ENCODE measurements at places on chromosomes 3 and 15.
A peak's percentile ranks its signal among the peaks of the same experiment; 100 is the strongest.

DNA sequence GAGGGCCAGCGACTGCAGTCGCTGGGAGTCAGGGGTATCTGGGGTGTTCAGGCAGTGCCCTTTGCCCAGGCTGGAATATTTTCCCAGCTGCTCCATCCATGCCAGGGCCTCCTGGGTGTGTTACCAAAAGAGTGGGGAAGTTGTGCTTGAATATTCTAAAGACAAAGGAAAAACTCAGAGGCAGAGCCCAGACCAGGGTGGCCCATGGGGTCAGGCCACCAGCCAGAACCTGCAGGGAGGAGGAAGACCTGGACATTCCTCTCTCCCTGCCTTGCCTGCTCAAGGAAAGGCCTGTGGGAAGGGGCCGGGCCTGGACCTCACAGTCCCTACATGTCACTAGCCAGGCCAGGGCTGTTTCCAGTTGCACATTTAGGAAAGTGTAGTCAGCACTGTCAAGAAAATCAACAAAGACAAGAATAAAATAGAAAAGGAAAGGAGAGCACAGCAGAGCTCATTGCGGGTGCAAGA lies 16.0 kb upstream of the KLF15 start:
- no peak for DNase-seq

GRCh38 chr15:25054329-25054728 lies 99.5 kb downstream of the SNRPN start:
- no peak for DNase-seq

DNA sequence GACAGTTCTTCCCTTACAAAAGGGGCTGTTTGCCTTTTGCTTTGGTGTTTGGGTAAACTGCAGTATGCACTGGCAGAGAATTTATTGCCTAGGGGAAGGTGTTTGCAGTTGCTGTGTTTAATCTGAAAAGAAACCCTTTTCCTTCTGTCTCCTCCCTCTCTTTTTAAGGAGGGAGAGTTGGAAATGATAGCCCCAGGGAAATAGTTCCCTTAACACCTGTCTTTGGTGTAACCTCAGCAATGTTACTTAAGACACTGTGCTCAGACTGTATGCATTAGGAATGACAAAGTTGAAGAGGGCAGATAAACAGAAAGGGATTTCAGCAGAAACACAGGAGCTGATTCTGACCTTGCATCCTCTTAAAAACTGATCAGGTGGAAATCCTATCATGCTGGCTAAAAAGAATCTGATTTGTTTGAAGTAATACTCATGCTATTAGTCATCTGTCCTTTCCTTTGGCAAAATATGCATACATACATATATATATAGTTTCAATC lies 125.4 kb downstream of the TP63 start:
- DNase-seq, result no peak

DNA sequence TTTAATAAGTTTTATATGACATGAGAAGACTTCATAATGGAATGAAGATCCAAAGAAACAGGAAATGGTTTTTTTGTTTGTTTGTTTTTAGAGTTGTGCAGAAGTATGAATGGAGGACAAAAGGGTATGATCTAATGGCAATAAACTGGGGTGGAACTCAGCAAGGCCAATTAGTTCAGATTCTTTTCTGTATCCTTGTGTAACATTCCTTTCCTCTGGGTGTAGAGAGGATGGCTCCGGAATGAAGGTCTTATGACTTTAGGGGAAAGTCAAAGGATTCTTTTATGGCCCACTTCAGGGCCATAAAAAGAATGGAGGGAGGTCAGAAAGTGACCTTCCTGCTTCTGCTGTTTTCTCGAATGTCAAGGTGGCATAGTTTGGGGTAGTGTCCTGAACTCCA lies 152.6 kb downstream of the DPH6 start:
- DNase-seq, result no peak

GRCh38 chr3:18302517-18302916 lies 122.6 kb downstream of the SATB1 start:
- DNase-seq, result no peak

- no peak for DNase-seq
Measured at GRCh38 chr3:130889416-130889946, 4.4 kb upstream of the ATP2C1 start.

DNA sequence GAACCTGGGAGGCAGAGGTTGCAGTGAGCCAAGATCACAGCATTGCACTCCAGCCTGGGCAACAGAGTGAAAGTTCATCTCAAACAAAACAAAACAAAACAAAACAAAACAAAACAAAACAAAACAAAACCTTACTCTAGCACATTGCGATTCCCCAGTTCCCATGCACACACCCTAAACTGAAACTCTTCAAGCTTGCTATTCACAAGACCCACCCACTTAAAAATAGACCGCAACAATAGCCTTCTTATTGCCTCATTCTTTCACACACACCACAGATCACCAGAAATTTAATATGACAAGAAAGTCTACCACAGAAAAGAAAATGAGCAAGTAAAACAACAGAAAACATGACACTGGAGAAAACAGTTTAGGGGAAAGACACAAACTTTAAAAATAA lies 598.4 kb downstream of the FHIT start:
- no peak for DNase-seq

- no peak for DNase-seq
Measured at GRCh38 chr15:50166216-50166615, 15.8 kb upstream of the SLC27A2 start.

- DNase-seq, result no peak
Measured at GRCh38 chr15:22863356-22863755, 24.9 kb downstream of the NIPA2 start.

DNA sequence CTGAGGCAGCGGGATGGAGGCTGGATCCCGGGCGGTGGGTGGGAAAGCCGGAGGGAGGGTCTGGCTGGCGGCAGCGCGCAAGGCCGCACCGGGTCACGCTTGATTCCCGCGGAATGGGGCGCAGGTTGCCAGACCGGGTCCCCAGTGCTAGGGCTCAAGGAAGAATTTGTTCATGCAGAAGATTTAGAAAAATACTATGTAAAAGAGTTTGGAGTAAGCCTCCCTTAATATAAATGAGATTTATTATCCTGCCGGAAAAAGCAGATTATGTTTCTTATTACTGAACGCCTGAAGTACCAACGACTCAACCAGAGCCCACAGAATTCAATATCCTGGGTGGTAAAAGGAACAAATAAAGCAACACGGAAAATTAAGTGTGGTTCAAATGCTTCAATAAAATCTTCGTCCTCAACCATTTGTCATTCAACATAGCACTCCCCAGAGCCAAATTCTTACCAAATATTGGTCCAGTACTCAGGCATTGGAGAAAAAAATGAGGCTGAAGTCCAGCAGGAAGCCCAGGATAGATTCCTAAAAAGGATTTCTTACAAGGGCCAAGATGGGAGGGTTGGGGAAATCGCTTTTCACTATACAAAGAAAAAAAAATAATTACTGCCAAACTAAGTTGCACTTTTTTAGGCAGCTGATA lies 1.2 kb upstream of the ZBTB20 start:
- no peak for DNase-seq

GRCh38 chr3:95120921-95121320 lies 1058.1 kb downstream of the NSUN3 start:
- DNase-seq, result no peak

GRCh38 chr3:167110901-167111300 lies 269.2 kb downstream of the ZBBX start:
- no peak for DNase-seq

GRCh38 chr3:26437678-26438077 lies 184.9 kb upstream of the LRRC3B start:
- DNase-seq, result no peak

- DNase-seq, result no peak
Measured at GRCh38 chr3:128366136-128366535, 100.6 kb downstream of the DNAJB8 start.

DNA sequence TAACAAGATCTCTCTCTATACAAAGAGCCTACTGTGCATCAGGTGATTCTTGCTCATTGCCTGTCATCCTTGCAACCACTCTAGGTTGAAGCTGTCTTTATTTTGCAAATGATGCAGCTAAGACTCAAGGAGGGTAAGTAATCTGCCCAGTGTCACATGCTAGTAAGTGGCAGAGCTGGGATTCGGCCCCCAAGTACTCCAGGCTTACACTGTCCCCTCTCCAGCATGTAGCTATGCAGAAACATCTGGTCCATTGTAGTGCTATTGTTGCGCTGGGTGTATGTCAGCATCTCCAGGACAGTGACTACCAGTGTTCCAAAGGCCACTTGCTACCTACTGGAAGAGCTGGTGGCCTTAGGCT lies 248.9 kb downstream of the SLCO3A1 start:
- no peak for DNase-seq

DNA sequence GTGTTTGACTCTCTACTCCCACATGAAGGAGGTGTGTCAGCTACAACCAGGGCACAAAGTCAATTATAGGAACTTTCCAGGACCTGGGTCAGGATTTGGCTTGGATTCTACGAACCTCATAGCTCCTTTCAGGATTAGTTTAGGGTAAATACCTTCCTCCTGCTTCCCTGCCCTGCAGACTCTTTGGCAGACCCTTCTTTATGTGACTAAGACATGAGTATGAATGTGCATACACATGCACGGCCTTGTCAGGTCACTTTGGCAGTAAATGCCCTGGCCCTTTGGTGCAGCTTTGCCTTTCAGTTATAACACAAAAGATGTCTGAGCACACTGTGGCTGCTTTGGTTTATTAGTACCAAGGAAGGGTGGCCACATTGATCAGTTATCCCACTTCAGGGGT lies 68.9 kb downstream of the GHSR start:
- no peak for DNase-seq

DNA sequence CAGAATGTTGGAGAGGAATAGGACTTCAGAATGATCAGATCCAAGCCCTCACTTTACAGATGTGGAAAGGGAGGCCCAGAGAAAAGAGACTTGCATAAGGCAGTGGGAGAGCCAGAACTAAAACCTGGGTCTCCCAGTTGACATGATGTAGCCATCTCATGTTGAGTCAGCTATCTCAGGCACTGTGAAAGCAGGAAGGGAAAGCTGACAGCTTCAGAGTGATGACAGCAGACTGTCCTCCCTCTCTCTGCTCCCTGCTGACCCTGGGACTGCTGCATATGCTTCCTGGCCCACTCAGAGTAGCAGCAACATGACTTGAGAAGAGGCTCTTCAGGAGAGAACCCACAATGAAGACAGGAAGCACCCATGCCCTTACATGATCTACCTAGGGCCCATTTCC lies 14.7 kb downstream of the FHIT start:
- DNase-seq, result no peak

- DNase-seq, result no peak
Measured at GRCh38 chr3:170432416-170432815, 13.7 kb downstream of the CLDN11 start.

GRCh38 chr3:120101624-120102023 lies 7.4 kb upstream of the GSK3B start:
- no peak for DNase-seq

DNA sequence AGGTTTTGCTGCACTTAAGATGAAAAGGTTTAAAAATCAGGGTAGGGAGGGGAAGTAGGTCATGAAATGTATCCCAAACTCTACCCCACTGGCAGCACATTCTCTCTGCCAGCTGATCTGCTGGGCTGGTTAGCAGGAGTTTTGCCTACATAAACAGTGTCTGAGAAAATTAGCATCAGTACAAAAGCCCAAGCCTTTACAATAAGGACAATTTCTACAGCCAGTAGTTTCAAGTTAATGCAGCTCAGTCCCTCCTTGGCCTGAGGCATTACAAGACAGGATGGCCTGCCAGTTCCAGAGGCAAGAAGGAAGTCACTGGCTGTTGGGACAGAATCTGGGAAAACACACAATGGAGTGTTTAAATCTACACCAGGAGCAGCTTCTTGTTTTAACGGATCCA lies 32.8 kb downstream of the NCEH1 start:
- DNase-seq, result no peak

GRCh38 chr3:155491696-155492095 lies 198.2 kb upstream of the STRIT1 start:
- peak; percentile 37 for DNase-seq

DNA sequence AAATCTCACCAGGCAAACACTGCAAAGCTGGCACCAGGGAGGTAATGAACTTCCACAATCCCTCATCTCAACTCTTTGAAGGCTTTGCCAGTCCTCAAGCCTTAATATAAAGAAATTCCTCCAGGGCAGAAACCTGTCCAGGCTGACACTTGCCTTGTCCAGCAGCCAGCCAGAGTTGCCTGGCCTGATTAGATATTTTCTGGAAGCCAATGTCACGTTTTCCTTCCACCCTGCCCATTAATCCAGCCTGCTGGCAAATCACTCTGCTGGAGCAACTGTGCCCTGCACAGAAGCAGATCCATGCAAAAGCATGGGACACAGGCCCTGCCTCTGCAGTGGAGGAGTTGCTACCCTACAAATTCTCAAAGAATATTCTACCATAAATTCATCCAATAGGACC lies 56.5 kb downstream of the HEG1 start:
- no peak for DNase-seq

GRCh38 chr3:128804811-128805155 lies 74.6 kb upstream of the ACAD9 start:
- no peak for DNase-seq

GRCh38 chr15:58201516-58201915 lies 63.3 kb downstream of the AQP9 start:
- no peak for DNase-seq

- DNase-seq, result no peak
Measured at GRCh38 chr3:5072100-5072816, 49.8 kb upstream of the ARL8B start.

DNA sequence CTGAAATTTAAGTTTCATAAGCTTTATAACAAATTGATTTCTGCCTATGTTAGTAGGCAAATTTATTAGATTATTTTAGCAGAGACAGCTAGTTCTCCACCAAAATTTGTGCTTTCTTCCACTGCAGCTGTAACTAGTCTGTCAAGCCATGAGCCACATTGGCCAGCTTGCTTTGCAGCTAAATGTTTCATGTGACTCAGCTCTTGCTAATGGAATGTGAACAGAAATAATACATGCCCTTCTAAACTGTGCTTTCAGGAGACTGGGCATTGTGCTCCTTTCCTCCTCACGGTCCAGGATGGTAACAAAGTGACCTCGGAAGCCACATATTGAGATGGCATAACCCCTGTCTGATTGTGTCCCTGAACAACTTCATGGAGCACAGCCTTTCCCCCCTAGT lies 51.3 kb upstream of the KPNA4 start:
- no peak for DNase-seq

DNA sequence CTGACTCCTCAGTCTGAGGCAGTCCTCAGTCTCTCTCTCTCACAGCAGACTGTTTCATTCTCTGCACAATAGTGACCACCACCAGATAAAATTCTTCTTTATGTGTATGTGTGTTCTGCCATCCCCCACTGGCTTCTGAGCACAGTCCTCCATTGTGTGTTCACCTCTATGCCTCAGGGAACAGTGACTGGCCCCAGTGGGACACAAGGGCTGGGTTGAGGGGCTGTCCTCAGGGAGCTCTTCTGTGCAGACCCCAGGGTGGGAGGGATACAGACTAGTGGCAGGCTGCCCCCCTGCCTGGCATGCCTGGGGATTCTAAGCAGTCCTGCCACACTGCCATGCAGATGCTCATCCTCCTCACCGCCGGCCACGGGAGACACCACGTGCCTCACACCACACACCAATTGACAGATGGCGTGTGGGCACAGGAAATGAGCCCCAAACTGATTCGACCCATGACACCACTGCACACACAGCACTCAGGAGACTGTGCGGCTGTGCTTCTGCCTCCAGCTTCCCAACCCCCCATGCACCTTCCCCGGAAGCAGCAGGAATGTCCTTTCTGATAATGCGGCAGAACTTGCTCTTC lies 237.6 kb upstream of the CHRNA7 start:
- DNase-seq, result no peak
